ENCODE measurements at places on chromosomes 6 and 20. TPM values are rescaled to one million over a fixed set of nuclear protein-coding genes. Genes with fewer than 3 reads are reported as not detected.

GRCh38 chr6:5151955-5152401, 66.8 kb downstream of the PPP1R3G start:
- no peak for DNase-seq

GRCh38 chr20:7029019-7029418, 261.5 kb downstream of the BMP2 start:
- no peak for DNase-seq

DNA sequence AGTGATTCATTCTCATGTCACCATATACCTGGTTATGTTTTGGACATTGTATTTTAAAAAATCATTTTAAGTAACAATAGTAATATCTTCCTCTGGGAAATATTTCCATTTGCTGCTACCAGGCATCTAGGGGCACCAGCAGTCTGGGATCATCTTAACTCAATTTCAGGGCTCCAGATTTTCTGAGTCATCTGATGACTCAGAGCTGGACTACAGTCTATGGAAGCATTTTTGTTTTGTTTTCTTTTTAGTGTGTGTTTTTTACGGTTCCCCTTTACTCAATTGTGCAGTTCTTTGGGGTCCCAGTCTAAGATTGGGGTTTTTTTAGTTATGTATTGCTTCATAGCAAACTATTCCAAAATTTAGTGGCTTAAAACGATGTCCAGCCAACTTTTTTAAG, 5.7 kb upstream of the FKBP5 start:
- DNase-seq: no peak

GRCh38 chr6:137866914-137867684, at the start of gene TNFAIP3:
TNFAIP3 (plus strand) TSS chr6:137867259; CDS start chr6:137871228, 3,969 bp downstream.
- DNase-seq: peak; percentile 94

LMBRD1 gene
- polyA plus RNA-seq: 52.3 TPM
